ENCODE measurements at places on chromosomes 11 and 22.

- DNase-seq: no peak
Observed at GRCh38 chr11:16902781-16903378, 111.3 kb downstream of the PLEKHA7 start.

GRCh38 chr11:119389611-119390254 lies 8.2 kb upstream of the USP2 start:
- no peak for DNase-seq

DNA sequence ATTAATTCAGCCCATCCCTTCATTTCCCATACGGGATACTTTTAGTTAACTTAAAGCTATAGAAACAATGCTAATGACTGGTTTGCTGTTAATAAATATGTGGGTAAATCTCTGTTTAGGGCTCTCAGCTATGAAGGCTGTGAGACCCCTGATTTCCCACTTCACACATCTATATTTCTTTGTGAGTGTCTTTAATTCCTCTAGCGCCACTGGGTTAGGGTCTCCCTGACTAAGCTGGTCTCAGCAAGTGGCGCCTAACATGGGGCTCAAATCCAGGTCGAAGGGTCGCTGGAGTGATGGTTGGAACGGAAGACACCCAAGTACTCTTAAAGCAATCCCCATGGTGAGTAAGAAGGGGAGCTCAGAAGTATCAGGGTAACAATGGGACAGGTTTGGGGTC lies 14.4 kb upstream of the OOSP1 start:
- no peak for DNase-seq

DNA sequence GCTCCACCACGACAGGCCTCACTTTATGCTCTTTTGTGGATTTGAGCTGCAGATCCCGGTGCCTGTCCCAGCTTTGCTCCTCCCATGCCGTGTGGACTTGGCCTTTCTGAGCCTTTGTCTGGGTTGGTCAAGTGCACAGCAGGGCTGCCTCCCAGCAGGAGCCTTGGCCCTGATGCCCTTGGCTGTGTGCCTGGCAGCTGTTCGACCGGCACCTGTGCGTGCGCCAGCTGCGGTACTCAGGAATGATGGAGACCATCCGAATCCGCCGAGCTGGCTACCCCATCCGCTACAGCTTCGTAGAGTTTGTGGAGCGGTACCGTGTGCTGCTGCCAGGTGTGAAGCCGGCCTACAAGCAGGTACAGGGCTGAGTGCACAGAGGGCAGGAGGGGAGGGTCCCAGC lies 46.5 kb downstream of the MYO7A start:
- no peak for DNase-seq

Data from stimulated activated CD4-positive, alpha-beta T cell treated with anti-CD3 and anti-CD28 coated beads, TNF-alpha, amount 100 ng/mL, for 48 hours (primary cell).